ENCODE measurements at places on chromosomes 5 and 9.

GRCh38 chr5:90174236-90174635 lies 235.3 kb downstream of the CETN3 start:
- DNase-seq = no peak

- no peak for DNase-seq
Measured at GRCh38 chr5:89003563-89004036, 120.6 kb upstream of the MEF2C start.

- DNase-seq = no peak
Measured at GRCh38 chr5:3656803-3657202, 61.2 kb downstream of the IRX1 start.

DNA sequence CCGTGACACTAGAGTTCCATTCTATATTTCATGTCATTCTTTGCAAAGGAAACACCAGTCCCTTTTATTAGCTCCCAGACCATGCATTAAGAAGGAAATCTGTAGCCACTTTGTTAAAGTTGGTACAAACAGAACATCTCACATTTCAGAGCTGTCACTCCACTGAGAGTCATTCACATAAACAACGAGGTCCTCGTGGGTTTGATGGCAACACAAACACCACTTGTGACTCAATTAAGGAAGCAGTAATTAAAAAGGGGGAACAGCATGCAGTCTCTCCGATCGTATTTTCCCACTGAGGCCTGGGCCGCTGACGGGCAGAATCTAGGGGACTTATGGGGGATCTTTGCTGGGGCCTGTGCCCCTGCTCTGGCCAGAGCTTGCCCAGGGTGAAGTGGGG lies 94.2 kb upstream of the ZNF618 start:
- no peak for DNase-seq

DNA sequence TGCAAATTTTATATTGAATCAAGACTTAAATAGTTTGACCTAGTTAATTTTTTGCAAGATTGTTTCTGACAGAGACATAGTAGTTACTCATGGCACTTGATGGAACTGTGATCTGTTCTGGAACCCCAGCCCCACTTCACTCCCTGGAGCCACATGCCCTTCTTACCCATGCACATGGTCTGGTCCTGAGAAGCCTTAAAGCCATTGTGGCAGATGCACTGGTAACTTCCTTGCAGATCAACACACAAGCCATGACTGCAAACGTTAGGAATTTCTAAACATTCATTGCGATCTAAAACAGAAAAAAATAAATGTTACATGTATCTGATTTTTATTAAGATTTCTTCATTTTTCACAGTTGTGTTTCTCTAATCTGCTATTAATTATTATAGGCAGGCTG lies 221.2 kb downstream of the SLC12A2 start:
- DNase-seq = no peak

DNA sequence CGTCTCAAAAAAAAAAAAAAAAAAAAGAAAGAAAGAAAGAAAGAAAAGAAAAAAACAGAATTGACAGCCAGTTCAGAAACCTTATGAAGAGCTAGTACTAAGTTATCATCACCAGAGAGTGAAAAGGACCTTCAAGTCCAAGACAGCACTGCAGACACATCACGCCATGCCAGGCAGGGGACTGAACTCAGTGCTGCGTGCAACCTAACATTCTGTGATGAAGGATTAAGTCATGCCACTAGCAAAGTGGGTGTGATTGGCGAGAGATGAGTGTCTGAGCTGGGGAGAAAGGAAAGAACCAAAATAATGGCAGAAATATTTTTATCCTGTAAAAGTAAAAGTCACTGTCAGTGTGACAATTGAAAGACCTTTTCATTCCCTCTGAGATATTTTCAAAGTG lies 54.7 kb downstream of the MAP1B start:
- DNase-seq = no peak

DNA sequence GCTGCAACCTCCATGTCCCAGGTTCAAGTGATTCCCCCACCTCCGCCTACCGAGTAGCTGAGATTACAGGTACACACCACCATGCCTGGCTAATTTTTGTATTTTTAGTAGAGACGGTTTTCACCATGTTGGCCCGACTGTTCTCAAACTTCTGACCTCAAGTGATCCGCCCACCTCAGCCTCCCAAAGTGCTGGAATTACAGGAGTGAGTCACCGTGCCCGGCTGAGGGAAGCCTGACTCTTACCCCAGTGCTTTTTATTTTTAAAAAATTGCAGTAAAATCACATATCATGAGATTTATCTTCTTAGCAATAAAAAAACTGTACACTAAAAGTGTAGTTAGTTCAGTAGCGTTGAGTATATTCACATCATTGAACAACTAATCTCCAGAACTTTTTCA lies 105.3 kb downstream of the SLIT3 start:
- no peak for DNase-seq

- DNase-seq = no peak
Measured at GRCh38 chr9:38278457-38278856, 114.0 kb upstream of the ALDH1B1 start.

- DNase-seq = no peak
Measured at GRCh38 chr9:123020796-123021195, 12.7 kb upstream of the GPR21 start.
